Activated CD4-positive, CD25-positive, alpha-beta regulatory T cell treated with anti-CD3 and anti-CD28 coated beads, Interleukin-2, amount 50 U/mL, for 16 hours (primary cell): ENCODE measurements at places on chromosomes 4 and X.

- no peak for DNase-seq
These were observed 1.1 kb downstream of the ELK1 start for GRCh38 chrX:47649271-47649670.

GRCh38 chr4:98739751-98740150, 81.3 kb upstream of the TSPAN5 start:
- no peak for DNase-seq

GRCh38 chrX:130039847-130040246, 57.4 kb downstream of the BCORL1 start:
- no peak for DNase-seq

DNA sequence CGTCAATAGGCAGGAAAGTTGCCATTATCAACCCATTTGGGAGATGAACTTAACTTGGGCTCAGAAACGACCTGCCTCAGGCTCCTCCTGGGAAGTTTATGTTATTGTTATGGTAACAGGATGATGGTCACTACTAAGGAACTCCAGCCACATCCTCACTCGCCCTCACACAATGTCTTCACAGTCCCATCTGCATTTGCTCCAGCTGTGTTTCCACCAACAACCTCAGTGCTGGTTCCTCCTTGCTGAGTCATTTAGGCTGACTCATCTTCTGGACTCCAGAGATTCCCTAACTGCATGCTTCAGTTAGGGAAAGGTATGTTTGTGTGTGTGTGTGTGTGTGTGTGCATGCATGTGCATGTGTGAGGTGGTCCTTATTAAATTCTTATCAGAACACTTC, 293.4 kb upstream of the BOD1L1 start:
- DNase-seq: no peak

GRCh38 chrX:54934890-54935289, 14.3 kb downstream of the TRO start:
- no peak for DNase-seq
